Breast epithelium (tissue), 4 donors: ENCODE measurements at places on chromosomes 7 and 10. TPM values are rescaled to one million over a fixed set of nuclear protein-coding genes. Genes with fewer than 3 reads are reported as not detected.

DNA sequence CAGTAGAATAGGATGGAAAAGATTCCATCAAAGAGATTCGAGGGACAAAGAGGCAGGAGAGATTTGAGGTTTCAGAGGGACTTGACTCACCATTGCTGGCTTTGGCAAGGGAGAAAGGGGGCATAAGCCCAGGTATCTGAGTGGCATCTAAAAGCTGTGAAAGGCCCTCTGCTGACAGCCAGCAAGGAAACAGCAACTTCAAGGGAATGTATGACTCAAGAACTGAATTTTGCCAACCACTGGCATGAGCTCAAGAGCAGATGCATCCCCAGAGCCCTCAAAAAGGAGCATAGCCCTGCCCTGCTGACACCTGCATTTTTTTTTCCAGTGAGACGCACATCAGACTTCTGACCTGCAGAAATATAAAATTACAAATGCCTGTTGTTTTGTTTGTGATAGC, 19.6 kb upstream of the ADAM12 start:
- no peak for DNase-seq
- no peak overlapping the region for H3K27ac ChIP-seq
- no peaks in the 10 kb centered on the region for H3K36me3 ChIP-seq
- no peak overlapping the region for H3K4me3 ChIP-seq
- no peaks in the 10 kb centered on the region for H3K27me3 ChIP-seq

Gene NAT16
- total RNA-seq: not detected

Gene ENKUR
- total RNA-seq: not detected

Gene SLC4A2
- 83.2 TPM for total RNA-seq
